ENCODE measurements at places on chromosomes 11 and 22. TPM values are rescaled to one million over a fixed set of nuclear protein-coding genes. Genes with fewer than 3 reads are reported as not detected.

- DNase-seq, result no peak
These were observed 9.7 kb downstream of the TBCEL start for GRCh38 chr11:121033635-121034034.

DNA sequence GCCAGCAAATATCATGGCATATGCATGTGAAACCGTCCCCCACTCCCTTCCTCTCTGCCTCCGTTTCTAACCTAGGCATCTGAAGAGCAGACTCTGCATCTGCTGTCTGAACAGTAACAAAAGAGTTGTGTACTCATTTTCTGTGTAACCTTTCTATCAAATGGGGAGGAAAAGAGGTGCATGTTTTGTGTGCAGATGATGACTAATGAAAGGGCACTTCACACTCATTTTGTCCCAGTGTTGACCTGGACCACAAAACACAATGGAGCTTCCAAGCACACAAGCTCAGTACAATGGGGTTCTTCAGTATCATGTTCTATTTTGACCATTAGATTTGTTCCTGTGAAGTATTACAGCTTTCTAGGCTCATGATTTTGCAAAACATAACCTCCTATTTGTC, 13.0 kb downstream of the JHY start:
- DNase-seq, result no peak

DNA sequence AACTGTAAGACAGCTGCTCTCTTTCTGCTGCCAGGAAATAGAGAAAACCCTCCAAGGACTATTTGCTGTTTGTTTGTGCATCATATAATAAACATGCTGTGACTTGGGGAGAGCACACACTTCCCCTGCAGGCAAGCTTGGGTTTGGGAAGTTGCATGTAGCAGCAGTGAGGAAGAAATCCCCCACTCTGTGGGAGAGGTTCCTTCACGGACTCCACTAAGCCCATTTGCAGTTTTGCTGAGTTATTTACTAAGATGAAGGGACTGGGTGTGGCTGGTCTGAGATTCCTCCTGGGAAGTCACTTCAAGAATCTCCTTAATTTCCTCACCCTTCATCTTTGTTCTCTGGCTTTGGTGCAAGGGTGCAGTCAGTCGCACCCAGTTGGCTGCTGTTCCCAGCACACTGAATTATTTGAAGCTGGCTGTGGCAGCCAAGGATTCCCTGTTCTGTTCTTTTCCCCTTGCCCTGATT, 104.9 kb downstream of the ARFGAP2 start:
- DNase-seq, result no peak

Gene PGA3
- total RNA-seq, result 0.33 TPM

Gene TTC36
- 0.89 TPM for total RNA-seq
